ENCODE measurements at places on chromosomes 16 and 17.

GRCh38 chr16:66473654-66474519 lies 46.8 kb downstream of the BEAN1 start:
- no peak for DNase-seq

- no peak for DNase-seq
Measured at GRCh38 chr17:29085223-29085622, 42.3 kb downstream of the PIPOX start.

- no peak for DNase-seq
Measured at GRCh38 chr17:64256913-64257807, 5.9 kb downstream of the TEX2 start.

DNA sequence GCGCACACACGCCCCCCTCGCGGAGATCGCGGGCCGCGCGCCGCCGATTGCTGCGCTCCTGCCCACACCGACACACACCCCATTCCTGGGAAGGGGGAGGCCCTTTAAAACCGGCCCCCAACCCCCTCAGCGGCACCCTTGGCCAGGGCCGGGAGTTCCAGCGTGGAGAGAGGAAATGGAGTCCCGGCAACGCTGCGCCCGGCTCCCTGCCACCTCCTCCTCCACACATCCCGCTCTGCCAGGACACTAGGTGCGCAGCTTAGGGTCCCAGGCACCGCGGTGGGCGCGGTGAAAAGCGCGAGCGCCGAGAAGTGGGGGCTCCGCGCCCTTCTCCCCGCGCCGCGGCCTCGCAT lies 397 bp downstream of the CDC42EP4 start:
- no peak for DNase-seq

DNA sequence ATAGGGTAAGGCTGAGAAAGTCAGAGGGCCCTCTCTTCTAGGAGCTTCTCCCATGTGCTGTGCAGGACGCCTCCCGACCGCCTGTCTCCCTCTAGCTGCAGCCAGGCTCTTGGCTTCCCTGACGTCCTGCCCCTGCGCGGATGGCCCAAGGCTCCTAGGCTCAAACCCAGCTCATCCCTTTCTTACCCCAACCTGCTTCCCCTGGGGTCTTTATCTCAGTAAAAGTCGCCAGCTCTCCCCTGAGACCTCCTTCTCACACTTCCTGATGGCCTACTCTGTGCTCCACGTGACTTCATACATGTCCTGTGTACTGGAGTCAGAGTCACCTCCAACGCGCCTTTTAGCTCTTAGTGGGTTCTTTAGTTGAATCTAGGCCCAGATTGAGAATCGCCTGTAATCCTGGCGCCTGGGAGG lies 1.1 kb upstream of the ZNF747 start:
- DNase-seq, result peak; percentile 72

DNA sequence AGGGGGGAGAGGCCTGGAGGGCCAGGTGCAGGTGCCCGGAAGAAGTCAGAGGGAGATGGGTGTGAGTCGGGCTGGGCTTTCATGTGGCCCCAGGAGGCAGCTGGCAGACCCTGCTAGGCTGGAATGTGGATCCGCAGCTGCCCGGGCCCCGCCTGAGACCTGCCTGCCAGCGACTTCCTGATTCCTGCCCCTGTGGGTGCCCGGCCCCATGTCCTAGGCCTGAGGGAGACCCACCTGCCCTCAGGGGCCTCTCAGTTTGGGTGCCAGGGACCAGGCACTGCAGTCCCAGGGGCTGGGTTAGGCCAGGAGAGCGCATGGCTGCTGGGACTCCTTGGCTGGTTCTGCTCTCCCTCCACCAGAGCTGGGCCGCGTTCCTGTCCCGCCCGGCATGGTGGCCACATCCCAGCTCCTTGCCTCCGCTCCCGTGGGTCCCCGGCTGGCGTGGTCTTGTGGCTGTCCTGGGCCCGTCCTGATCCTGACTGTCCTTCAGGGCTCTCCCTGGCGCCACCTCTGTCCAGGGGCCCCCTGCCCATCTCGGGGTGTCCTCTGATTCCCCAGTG lies 22.1 kb upstream of the SPNS2 start:
- peak; percentile 46 for DNase-seq

DNA sequence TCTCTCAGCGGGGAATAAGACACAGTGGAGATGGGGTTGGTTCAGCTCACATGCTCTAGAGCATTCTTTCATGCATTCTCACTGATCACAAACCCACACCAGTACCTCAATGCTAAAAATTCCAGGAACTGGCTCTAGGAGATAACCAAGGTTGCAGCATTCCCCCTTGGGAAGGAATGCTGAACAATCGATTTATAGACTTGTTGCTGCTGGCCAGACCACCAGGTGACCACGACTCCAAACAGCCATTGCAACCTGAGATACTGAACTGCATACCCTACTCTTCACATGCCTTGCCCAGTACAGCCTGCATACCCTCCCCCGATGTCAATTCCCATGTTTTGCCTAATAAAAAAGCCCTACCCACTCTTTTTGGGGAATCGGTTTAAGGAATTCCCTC lies 75.1 kb upstream of the GPRC5B start:
- no peak for DNase-seq

All from iPS-NIHi11 (cell line).